ENCODE measurements at places on chromosomes 6 and 20.

DNA sequence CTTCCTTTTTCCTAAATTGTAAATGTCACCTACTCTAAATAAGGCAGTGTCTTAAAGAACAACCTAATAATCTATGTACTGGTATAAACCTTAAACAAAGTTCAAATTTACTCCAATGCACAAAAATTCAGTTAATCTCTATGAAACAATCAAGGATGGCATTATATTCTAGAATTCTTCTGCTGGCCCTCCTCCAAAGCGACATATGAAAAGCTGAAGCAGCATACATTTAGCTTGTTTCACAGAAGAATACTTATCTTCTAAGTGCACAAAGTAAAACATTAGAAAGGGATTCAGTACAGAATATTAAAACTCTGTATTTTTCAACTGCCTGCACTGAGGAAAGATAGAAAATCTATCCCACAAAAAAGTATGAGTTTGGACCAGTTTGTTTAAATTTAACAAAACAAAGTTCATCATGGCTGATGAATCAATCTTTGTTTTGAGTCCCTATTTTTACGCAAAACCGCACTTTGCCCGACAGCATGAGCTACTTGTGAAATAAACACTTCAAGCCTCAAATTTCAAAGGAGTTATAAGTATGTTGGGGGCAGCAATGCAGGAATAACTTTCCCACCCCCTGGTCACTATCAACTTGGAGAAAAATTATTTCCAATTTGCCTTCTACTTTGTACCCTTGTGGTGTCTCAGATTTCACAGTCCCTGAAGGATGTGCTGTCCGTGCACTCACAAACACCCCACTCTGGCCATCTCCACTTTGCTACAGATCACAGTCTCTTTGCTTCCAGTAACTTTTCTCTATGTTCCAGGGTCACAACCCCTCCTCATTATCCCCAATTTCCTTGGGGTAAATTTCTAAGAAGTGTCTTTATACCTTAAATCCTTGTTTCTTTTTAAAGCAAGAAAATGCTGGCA, 238.2 kb downstream of the PRKN start:
- DNase-seq: no peak

GRCh38 chr6:25458485-25458884, 179.3 kb downstream of the CARMIL1 start:
- DNase-seq: no peak

GRCh38 chr20:52448513-52449232, 257.1 kb upstream of the ZFP64 start:
- no peak for DNase-seq

DNA sequence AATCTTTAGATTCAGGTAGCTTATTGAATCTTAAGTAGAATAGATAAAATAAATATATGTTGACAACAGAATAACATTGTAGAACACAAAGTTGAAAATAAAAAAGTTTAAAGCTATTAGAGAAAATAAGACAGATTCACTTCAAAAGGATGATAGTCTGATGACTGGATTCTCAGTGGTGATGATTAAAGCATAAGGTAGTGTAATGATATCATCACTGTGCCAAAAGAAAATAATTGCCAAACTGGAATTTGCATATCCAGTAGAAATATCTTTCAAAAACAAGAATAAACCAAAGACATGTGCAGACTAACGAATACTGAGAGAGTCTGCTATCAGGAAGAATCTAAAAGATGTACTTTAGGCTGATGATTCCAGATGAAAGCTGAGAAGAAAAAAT, 30.2 kb downstream of the ENPP1 start:
- DNase-seq: no peak

DNA sequence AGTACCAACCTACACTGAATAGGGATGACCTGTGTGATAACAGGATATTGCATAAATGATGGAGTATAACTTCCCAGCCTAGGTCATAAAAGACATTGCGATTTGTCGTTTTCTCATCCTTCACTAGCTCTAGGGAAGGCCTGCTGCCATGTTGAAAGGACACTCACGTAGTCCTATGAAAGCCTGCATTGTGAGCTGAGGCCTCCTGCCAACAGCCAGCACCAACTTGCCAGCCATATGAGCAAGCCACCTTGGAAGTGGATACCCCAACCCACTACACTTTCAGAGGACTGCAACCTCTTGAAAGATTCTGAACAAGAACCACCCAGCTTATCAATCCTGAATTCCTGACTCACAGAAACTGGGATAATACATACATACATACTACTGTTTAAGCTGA, 3.5 kb upstream of the PANK2 start:
- no peak for DNase-seq

DNA sequence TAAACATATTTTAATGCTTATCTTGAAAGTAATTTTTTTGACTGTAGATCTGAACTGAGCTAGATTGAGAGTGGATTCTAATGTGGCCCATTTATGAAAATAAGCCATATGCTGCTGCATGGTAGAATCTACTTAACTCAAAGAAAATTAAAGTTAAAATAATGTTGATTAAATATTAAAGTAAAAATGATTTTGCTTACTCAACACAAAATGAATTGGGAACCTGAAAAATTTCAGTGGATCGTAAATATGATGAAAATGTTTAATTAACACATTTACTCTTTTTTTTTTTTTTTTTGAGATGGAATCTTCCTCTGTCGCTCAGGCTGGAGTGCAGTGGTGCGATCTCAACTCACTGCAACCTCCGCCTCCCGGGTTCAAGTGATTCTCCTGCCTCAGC, 144.5 kb upstream of the HMGN3 start:
- no peak for DNase-seq

DNA sequence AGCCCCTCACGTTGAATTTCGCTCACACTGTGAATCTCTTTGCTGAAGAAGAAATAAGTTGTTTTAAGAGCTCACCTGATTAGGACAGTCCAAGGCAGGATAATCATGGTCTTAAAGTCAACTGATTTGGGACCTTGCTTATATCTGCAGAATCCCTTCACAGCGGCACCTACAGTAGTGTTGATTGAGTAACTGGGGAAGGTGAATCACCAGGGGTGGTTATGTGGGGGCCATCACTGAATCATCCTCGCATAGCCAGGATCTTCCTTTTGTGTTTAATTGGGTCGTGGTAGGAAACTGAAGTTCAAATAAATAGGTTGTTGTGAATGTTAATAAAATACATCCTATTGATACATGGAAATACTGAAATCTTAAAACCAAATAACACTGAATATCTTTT, 20.2 kb upstream of the MICA start:
- no peak for DNase-seq

DNA sequence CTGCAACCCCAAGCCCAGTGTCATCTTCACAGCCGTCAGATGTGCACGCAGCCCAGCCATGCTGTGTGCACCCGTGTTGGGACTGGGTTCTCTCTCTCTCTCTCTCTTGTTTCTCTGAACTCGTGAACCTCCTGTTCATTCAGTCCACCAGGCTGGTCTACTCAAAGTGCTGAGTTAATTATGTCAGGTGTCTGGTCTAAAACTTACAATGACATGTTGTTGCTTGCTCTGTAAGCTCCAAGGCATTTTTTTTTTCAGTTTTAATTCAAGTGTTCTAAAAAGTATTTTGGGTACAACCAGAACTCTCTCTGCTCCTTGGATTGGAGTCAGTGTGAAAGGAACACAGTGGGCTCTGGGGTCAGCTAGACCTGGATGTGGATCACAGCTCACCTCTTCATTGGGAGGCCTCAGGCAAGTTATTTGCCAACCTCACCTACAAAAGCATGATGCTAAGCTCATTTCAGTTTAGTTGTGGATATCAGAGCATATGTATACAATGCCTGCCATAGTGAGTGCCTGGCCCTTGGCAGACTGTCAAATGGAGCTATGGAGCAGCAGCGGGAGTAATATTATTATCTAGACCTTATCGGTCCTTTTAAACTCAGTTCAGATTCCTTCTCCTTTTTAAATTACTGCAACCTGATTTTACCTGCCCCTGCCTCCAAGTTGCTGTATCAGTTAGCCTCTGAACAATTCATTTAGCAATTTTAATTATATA, 59.5 kb downstream of the PLEKHG1 start:
- no peak for DNase-seq

DNA sequence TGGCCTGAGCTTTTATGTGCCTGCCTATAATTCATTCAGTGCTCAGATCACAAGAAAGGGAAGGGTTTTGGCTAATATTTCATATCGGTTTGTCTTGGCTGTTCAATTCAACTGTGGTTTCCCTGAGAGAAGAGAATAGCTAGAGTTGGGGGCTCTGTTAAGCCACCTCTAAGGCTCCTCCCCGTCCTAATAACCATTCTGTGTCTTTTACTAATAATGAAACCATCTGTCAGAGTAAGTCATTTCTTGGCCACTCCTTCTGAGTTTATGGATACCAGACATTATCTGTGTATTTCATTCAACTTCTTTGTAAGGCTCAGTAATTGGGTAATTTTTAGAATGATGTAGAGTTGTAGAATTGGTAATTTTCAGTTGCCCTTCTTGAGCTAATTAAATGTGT, 5.2 kb downstream of the STX11 start:
- no peak for DNase-seq

DNA sequence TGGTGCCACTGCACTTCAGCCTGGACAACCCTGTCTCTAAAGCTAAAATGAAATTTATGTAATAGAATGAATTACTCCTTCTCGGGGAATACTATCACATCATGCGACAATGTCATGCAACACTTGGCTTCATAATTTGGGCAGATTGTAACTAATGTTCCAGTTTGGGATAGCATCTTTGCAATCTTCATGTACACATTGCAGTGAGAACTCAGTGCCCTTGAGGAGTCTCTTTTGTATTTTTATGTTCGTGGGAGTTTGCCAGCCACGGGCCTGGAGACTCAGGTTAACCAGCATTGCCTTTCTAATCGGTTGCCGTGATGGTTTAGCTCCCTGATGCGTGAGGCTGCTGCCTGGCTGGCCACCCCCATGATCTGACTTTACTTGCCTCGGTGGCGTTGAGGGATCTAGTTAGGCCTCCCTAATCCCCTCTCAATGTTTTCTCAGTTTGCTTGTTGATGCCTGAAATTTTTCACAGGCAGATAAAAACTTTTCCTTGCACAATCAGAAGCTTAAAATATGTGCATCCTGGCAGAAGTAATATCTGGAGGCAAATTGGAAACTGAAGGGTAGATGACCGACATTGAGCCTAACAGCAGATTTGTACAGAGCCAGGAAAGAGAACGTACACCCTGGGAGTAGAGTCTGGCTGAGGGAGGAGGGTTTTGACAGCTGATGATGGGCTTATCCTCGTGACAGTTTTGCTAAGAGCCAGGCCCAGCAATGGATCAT, 2.4 kb downstream of the GMPR start:
- no peak for DNase-seq

- DNase-seq: no peak
Measured at GRCh38 chr6:16837217-16837972, 76.1 kb upstream of the ATXN1 start.

- DNase-seq: no peak
Measured at GRCh38 chr20:35991142-35991771, 22.9 kb downstream of the CNBD2 start.

GRCh38 chr6:43978473-43979346, 148.5 kb downstream of the MRPL14 start:
- DNase-seq: no peak

DNA sequence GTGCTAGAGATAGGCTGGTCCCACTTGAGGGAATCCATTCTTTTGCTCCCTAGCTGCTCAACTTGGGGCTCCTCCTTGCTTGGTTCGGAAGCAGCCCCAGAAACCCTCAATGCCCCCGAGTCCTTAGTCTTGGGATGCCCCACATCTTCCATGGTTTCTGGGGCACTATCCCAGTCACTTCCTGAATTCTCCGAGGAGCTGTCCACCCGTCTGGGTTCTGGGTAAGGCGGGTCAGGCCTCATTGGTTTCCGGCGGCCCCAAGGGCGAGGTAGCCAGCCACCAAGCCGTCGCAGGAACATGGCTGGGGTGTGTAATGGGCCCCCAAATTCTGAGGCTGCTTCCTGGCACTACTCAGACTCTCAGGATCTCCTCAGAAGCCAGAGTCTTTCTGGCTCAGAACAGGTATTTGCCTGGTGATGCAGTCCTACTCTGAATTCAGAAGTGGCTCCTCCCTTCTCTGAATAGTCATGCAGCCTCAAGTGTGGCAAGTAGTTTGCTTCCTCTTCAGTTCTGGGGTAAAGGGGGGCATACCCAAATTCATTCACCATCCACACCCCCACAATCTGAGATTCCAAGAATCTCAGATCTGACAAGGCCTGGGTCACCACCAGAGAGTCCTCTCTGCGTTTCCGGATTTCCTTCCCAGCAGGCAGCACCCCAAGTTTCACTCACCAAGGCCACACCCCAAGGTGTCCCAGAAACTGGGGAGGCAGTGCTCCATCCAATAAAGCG, 763 bp downstream of the C6orf47 start:
- DNase-seq: no peak

DNA sequence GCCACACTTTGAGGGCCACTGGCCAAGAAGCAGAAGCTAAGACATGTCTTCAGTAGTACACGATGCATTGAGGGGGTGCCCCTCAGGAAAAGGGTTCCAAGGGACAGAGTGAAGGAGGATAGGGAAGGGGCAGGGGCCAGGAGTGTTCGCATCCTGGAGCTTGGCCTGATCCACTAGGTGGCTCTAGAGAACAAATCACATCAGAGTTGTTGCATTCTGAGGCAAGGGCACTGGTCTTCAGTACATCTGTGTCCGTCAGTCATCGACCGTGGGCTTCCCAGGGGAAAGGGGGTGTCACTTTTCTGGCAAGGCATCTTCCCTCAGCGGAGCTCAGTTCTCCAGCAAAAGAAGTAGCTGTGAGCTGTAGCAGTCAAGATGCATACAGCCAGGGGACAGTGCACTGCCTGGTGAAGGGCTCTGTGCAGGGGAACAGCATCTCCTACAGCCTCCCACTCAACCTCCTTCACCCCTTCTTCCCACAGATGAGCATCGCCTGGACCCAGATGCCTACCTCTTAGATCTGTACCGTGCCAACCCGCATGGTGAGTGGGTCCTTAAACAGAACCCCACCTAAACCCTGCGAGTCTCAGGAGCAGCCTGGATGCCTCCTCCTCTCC, 47.8 kb downstream of the ARHGAP40 start:
- no peak for DNase-seq

- no peak for DNase-seq
Measured at GRCh38 chr6:14458669-14459266, 341.2 kb downstream of the CD83 start.

GRCh38 chr6:18601516-18602020, 214.4 kb downstream of the RNF144B start:
- no peak for DNase-seq

- no peak for DNase-seq
Measured at GRCh38 chr20:5654557-5654956, 95.6 kb upstream of the SHLD1 start.

DNA sequence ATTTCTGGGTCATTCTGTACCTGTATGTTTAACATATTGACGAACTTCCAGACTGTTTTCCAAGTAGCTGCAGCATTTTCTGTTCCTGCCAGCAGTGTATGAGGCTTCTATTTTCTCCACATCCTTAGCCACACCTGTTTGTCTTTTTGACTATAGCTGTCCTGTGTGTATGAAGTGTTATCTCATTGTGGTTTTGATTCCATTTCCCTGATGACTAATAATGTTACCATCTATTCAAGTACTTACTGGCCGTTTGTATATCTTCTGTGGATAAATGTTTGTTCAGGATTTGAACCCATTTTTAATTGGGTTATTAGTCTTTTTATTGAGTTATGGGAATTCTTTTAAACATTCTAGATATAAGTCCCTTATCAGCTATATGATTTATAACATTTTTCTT, 95.2 kb downstream of the JAG1 start:
- DNase-seq: no peak

All from neuronal stem cell (in vitro differentiated cells).